WERI-Rb-1 (cell line): ENCODE measurements at places on chromosomes 1 and 21.
A peak's percentile ranks its signal among the peaks of the same experiment; 100 is the strongest.

GRCh38 chr1:149917571-149918144 is at the start of gene SV2A:
SV2A (minus strand) TSS chr1:149917844; CDS start chr1:149913840, 4,004 bp downstream.
- peak; percentile 88 for DNase-seq

- no peak for DNase-seq
Measured at GRCh38 chr1:178337091-178337706, 159.6 kb downstream of the CLEC20A start.

DNA sequence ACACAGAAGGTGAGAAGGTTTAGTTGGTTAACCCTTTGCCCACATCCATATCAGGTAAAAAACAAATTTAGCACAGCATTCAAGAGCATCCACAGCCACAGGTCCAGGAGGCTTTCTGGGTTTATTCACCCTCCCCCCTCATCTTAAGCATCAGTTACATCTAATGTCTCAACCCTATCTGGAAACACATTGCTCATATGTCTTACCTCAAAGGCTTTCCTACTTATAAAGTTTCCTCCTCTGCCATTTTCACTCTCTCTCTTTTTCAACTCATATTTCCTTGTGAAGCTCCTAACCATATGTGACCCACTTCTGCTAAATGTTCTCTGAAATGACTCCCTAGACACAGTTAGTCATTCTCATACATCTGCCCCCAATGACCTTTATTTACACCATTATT is 47.9 kb upstream of the RUNX1 start:
- DNase-seq, result no peak

DNA sequence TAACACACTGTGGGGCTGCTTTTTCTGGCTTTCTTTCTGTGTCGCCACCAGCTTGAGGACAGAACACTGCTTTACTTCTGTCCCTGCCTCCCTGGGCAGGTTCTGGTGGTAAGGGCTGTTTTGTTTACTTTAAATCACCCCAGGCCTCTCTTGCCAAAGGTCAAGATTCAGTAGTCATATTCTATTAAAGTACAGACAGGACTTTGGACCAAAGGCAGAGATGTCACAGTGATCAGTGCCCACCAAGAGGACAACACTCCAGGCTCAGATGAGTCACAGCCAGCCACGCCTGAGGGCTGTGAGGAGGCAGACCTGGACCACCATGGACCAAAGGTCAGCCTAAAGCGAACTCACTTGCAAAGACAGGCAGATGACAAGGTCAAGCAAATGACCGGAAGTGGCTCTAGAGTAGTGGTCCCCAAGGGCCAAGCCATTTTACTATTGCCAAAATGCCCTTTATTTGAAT is 200.0 kb downstream of the RHOU start:
- DNase-seq, result no peak

DNA sequence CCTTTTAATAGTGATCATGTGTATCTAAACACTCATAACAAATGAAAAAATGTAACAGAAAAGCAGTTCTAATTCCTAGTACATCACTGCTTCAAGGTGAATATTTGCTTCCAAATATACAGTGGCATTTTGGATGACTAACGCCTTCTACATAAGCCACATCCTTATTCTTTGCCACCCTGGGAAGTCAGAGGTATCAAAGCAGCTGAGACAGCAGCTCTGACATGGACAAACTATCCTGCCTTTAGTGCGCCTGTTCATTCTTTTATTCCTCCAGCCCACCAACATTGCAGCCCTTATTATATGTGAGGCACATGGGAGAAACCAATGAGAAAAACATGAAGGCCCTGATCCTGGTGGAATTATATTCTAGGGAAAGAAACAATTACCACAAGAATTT is 183.0 kb downstream of the APP start:
- no peak for DNase-seq

DNA sequence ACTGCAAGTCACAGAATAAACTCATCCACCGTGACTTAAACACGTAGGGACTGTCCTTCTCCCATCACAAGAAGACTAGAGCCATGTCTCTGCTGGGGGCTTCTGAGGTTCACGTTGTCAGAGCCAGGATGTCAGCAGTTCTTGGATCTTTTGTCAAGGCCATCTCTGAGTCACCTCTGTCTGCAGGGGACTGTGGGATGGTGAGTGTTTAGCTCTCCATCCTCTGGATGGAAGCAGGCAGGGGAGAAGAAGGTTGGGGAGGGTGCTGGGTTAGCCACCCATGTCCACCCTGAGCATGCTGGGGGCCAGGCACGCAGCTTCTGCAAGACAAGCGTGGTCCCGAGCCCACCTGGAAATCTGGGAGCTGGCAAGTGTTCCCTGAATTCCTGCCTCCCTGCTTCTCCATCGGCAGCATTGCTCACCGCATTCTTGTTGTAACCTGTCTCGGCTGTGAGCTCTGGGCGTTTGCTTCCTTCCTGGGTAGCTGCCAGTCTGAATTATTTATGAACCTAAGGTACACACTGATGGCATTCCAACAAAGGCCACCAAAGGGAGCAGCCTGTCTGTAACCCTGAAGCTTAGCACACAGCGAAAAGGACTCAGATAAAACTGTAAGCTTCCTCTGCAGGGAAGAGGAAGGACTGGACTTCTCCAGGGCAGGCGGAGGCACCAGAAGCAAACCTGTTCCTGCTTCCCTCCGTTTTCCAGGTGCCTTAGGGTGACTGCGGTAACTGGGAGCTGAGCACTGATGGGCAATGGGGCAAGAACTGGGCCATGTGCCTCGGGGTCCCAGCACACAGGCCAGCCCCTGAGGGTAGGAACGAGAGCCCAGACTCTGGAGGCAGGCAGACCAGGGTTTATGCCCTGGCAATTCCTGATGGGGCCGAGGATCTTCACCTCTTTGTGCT is 88.6 kb downstream of the RIPK4 start:
- DNase-seq, result no peak
